A549 treated with ZK216348 at 1 μM for 4 hours (cell line): ENCODE measurements at places on chromosomes 2 and 18. TPM values are rescaled to one million over a fixed set of nuclear protein-coding genes. Genes with fewer than 3 reads are reported as not detected.

The RNF125 gene
- 0.18 to 1.1 TPM (median 0.47 TPM) in 5 replicates for total RNA-seq

The PLA2R1 gene
- 1.9 to 2.7 TPM (median 2.4 TPM) in 5 replicates for total RNA-seq

The CENPO gene
- total RNA-seq = 40.9 to 51.9 TPM (median 43.1 TPM) in 5 replicates

The REG1B gene
- total RNA-seq = not detected in 5 replicates

The UGT1A3 gene
- 0.12 to 0.19 TPM (median 0.17 TPM) in 3 of 5 replicates, not detected in the others for total RNA-seq

The MC5R gene
- not detected in 5 replicates for total RNA-seq

The DTNB gene
- total RNA-seq = 8.1 to 11.3 TPM (median 9.4 TPM) in 5 replicates

The CRYBA2 gene
- total RNA-seq = not detected in 5 replicates

The ABCG8 gene
- total RNA-seq = not detected in 5 replicates

The INPP5D gene
- total RNA-seq = 0.12 to 1.1 TPM (median 0.61 TPM) in 5 replicates

The NR4A2 gene
- 1.4 to 3.8 TPM (median 2.1 TPM) in 5 replicates for total RNA-seq

The TACR1 gene
- total RNA-seq = 0.04 to 0.26 TPM (median 0.08 TPM) in 4 of 5 replicates, not detected in the other

The CD207 gene
- not detected in 5 replicates for total RNA-seq

The BABAM2 gene
- total RNA-seq = 43.2 to 63.3 TPM (median 47.0 TPM) in 5 replicates

The SERPINB4 gene
- 0.17 to 0.25 TPM (median 0.18 TPM) in 3 of 5 replicates, not detected in the others for total RNA-seq

The GAREM1 gene
- total RNA-seq = 3.7 to 5.8 TPM (median 4.4 TPM) in 5 replicates

The PROKR1 gene
- not detected in 5 replicates for total RNA-seq

The ICOS gene
- not detected in 5 replicates for total RNA-seq

The NYAP2 gene
- 0.02 TPM in 1 of 5 replicates, not detected in the others for total RNA-seq

The IL36A gene
- not detected in 5 replicates for total RNA-seq
